Daoy (cell line): ENCODE measurements at places on chromosomes 12 and 14. TPM values are rescaled to one million over a fixed set of nuclear protein-coding genes. Genes with fewer than 3 reads are reported as not detected.

GRCh38 chr12:19167708-19168107 lies 38.2 kb downstream of the PLEKHA5 start:
- no peak for DNase-seq

BIN2 gene
- not detected in 2 replicates for total RNA-seq

GRCh38 chr14:100118396-100119011 lies 40.9 kb downstream of the DEGS2 start:
- no peak for DNase-seq

PTCSC3 gene
- not detected in 2 replicates for total RNA-seq

DNA sequence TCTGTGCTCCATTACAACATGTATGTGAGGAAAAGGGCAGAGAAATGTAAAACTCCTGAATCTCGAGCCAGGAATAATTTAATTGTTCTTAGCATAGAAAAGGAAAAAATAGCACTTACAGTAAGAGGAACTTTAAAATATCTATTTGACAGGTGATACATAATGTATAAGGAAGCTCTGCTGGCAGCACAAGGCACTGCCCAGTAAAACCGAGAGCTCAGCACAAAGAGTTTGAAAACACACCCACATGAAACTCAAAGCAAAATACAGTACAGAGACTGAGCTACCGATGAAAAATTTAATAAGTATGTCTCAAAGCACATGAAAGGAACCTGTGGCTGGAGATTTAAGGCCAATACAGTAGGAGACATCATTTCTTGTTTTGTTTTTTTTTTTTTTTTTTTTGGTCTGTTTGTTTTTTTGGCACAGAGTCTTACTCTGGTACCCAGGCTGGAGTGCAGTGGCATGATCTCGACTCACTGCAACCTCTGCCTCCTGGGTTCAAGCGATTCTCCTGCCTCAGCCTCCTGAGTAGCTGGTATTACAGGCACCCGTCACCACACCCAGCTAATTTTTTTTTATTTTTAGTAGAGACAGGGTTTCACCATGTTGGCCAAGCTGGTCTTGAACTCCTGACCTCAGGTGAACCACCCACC lies 19.2 kb downstream of the CLIP1 start:
- DNase-seq: no peak

GRCh38 chr14:86712727-86713126 lies 1182.8 kb downstream of the FLRT2 start:
- no peak for DNase-seq

GRCh38 chr14:67943947-67944346 lies 124.4 kb downstream of the RAD51B start:
- peak; percentile 89 for DNase-seq

DNA sequence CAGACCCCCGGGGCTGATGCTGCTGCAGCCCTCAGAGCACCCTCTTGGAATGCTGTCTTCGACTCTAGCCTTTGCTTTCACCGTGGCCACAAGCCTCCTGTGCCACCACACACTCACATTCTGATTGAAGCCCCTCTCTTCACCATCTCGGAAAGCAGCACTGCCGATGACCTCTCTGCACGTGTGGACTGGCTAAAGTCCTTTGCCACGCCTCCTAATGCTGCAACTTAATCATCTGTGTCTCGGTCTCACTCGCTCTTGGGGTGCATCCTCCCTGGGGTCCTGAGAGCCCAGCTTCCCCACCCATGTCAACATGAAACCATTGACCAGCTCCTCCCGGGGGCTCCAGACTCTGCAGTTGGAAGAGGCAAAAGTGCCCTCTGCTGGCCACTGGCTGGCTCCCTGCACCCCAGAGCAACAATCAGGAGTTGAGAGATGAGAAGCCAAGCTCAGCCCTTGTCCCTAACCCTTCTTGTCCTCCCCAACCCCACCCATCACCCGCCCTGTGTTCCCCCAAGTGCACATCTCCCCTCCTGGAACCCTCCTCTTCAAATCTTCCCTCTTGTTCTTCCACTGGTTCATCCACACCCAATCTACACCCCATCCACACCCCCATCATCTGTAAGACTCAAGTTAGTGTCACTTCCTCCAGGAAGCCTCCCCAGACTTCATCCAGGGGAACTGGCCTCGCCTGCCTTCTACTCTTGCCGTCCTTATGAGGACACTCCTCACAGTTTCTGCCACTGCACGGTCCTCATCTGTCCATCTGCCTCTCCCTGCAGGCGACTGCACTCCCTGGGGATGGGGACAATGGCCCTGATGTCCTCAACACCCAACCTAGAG lies 23.6 kb upstream of the FAM181A start:
- peak; percentile 41 for DNase-seq

AEBP2 gene
- total RNA-seq: 7.1 and 19.1 TPM in 2 replicates

DNA sequence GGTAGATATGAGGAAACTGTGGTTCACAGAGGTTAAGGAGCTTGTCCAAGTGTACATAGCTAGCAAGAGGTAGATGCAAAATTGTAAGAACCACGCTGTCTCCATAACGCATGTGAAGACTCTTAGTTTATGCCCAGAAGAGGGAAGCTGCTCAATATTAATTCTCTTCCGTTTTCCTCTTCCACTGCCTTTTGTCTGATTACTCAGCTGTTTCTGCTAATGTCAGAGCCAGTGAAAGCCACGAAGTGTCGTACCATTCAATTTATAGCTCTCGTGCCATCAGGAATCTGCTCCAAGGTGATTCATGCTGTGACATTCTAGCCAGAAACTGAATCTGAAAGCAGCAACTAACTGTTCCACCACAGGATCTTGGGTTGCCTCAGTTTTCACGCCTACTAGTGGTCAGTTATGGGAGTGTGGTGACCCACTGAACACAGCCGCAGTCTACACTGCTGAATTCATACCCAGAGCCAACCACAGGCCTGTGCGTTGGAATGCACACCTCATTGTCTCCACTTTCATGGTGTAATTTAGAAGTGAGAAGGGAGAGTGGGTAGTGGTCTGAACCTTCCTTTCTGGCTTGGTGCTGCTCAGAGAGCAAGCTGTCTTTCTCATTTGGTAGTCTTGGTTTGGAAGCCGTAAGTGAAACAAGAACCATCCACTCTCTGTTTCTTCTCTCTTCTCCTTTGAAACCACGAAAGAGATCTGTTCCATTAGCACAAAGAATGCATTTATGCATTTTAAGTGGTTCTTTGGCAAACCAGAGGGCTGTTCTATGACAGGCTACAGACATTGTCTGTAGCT lies 74.2 kb upstream of the NAP1L1 start:
- peak; percentile 85 for DNase-seq

DNA sequence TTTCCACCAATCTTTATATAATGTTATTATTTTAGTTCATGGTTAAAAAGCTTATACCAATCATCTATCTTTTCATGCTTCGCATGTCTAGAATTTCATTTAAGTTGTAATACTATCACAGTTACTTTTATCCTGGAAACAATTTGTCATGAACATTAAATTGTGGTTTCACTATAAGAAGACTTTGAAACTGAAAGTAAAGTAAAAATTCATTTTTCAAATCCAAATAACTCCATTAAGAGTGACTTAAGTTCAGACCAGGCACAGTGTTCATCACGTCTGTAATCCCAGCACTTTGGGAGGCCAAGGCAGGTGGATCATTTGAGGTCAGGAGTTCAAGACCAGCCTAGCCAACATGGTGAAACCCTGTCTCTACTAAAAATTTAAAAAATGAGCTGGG lies 12.4 kb downstream of the ESR2 start:
- no peak for DNase-seq

GRCh38 chr14:91258011-91258618 lies 13.6 kb upstream of the GPR68 start:
- DNase-seq: no peak

TAS2R30 gene
- 0.46 TPM in 1 of 2 replicates, not detected in the other for total RNA-seq

GZMB gene
- total RNA-seq: not detected in 2 replicates

- DNase-seq: no peak
Observed at GRCh38 chr12:117513353-117513752, 151.9 kb upstream of the NOS1 start.
